ENCODE measurements at places on chromosomes 7 and 10.

DNA sequence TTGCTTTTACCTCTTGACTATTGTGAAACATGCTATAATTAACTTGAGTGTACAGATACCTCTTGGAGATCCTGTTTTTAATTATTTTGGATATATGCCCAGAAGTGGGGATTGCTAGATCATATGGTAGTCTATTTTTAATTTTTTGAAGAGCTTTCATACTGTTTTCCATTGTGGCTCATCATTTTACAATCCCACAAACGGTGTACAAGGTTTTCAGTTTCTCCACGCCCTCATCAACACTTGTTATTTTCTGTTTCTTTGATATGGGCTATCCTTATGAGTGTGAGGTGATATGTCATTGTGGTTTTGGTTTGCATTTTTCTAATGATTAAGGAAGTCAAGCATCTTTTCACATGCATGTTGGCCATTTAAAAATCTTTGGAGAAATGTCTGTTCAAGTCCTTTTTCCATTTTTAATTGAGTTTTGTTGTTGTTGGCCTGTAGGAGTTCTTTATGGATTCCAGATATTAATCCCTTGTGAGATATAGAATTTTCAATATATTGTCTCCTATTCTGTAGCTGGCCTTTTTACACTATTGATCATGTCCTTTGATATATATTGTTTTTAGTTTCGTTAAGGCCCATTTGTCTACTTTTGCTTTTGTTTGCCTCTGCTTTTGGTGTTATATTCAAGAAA, 7.5 kb downstream of the AGK start:
- no peak for DNase-seq

GRCh38 chr10:3009341-3009740, 58.0 kb upstream of the PFKP start:
- DNase-seq = no peak

- DNase-seq = no peak
Observed at GRCh38 chr10:102410429-102411073, 8.0 kb downstream of the PSD start.

- no peak for DNase-seq
Observed at GRCh38 chr7:43240565-43240964, 128.1 kb downstream of the HECW1 start.

- no peak for DNase-seq
Observed at GRCh38 chr7:2360796-2361195, 6.2 kb downstream of the EIF3B start.

- DNase-seq = no peak
Observed at GRCh38 chr10:95785317-95785716, 29.4 kb downstream of the ENTPD1 start.

- DNase-seq = no peak
Observed at GRCh38 chr7:75599244-75599781, 107.2 kb downstream of the SPDYE5 start.

DNA sequence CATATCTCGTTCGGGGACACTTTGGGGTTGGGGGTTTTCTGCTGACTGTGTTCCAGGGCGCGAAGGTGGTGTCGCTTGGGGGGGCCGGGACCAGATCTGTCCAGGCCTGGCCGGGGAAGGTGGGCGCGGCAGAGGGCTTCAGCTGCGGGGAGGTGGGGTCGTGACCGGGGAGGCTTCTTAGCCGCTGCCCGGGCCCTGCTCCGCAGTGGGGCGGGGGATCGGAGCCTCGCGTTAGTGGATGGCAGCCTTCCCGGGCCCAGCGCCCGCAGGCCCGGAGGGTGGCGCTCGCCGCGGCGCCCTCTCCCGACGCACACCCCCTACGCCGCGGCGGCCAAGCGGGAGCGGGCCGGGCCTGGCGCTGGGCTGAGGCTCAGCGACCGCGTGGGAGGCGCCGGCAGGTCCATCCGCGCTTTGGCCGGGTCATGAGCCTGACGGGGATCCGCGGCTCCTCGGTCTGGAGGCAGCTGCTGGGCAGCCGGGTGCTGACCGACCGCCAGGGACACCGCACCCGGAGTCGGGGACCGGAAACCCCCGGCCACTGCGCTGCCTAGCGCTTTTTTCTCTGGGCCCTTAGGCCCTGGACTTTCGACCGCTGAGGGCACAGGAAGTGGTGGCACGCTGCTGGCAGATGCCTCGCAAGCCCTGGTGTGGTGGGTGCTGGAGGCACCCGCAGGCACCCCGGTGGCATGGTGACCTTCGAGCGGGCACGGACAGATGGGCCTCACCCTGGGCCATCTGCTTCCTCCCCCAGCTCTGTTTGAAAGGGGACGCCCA, 1.2 kb downstream of the AGAP3 start:
- no peak for DNase-seq

GRCh38 chr10:87656431-87657072, 3.1 kb upstream of the PAPSS2 start:
- no peak for DNase-seq

- no peak for DNase-seq
Observed at GRCh38 chr7:52992001-52992400, 43.4 kb upstream of the POM121L12 start.

DNA sequence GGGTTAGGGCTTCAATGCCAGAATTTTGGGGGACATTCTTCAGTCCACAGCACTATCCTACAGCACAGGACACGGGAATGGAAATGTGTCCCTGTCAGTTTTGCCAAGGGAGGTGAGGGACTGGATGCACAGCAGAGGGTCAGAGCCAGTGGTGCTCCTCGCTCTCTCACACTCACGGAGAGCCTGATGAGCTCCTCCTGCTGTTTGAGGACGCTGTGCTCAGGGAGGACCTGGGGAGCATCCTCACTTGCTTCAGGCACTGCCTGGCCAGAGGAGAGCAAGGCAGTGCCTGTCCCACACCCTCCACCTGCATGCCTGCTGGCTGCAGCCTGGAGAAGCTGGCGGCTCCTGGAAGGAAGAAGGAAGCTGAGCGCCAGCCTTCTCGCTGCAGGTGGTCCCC, 58.6 kb downstream of the RAMP3 start:
- DNase-seq = no peak

GRCh38 chr10:13716081-13717071, 129.6 kb downstream of the PRPF18 start:
- DNase-seq = no peak

- no peak for DNase-seq
Observed at GRCh38 chr10:25175527-25176420, 973 bp downstream of the GPR158 start.

- DNase-seq = no peak
Observed at GRCh38 chr10:17523246-17523753, 68.9 kb upstream of the ST8SIA6 start.

- DNase-seq = no peak
Observed at GRCh38 chr10:31014161-31014875, 17.3 kb downstream of the ZNF438 start.

DNA sequence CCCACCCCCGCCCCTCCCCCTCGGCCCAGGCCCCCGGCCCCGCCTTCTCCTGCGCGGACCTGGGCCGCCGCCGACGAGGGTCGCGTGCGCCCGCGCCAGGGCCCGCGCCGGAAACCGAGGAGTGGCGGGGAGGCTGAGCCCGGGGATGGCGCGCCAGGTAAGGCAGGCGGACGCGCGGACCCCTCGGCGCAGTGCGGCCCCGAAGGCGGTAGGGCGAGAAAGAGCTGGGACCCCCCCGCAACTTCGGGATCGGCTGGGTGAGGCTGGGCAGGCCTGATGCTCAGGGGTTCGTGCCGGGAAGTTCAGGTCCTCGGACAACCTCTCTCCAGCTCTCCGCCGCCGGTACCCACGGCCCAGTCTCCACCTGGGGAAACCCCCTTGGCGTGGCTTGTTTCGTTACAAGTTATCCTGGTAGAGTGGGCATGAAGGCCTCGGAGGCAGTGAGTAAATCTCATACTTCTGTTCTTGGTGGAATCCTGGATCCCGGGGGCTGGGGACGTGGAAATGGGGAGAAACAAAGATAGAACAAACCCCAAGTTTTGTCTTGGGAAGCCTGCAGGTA, 58.4 kb downstream of the ZNF467 start:
- DNase-seq = no peak

DNA sequence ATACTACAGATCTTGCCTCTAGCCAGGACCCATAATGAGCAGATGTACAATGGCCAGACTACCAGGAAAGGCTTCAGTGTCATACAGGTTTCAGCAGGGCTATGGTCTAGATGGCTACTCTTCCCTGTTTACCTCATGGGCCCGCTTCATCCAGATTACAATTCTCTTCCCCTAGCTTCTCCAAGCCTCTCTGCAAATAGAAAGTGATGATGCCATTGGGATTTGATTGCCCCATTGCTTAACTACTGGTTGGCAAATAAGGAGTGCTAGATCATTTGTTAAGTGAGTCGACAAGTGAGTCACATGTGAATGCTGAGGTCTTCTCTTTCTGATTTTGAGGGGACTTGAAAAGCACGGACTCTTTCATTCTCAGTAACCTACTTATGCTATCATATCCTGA, 361.5 kb upstream of the LRRTM3 start:
- DNase-seq = no peak

GRCh38 chr10:80196270-80196949, 8.9 kb downstream of the ANXA11 start:
- no peak for DNase-seq

GRCh38 chr7:138036135-138036534, 34.2 kb upstream of the CREB3L2 start:
- no peak for DNase-seq

GRCh38 chr10:118580702-118581101, 14.7 kb downstream of the PRLHR start:
- no peak for DNase-seq

DNA sequence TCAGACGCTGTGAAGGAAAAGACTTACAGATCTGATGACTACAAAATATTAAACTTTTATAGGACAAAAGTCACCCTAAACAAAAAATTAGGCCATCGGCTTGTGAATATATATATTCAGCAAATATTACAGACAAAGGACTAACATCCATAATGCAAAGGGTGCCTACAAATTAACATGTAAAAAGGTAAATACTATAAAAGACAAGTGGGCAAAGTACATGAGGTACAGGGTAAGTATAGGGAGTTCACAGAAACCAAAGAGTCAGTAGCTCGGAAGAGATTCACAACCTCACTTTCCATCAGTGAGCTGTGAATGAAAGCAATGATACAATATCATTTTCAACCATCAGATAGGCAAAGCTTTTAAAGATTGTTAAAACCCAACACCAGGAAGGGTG, 16.7 kb upstream of the KLF14 start:
- no peak for DNase-seq

DNA sequence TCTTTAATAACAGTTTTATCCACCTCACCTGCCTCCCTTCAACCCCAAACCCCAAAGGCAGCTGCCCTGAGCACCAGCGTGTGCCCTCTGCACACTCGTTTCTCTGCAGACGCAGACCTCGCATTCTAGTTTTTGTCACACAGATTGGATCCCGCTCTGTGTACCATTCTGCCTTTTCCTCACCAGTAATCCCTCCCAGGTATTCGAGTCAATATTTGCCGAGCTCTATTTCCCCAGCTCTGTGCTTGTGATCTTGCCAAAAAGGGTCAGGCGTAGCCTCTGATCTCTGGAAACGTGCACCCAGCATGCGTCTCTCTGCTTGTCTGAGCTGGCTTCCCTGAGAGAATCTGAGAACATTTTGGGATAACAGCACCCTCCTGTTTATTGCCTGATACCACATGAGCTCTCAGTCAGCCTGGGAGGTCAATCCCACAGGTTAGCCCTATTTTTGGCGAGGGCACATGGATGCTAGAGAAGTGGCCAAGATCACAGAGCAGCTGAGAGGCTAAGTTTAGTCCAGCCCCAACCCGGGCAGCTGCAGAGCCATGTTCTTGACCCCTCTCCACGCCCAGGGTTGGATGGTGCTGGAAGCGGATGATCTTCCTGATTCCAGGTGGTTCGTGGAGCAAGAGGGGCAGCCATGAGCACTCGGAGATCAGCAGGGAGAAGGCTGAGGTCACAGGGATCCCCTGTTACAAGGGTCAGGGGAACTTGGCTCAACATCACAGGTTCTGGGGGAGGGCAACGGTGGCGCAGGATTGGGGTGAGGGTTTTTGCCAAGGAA, 29.1 kb downstream of the FOXL3 start:
- no peak for DNase-seq
